Kidney epithelial cell (primary cell): ENCODE measurements at places on chromosomes 3 and 15. TPM values are rescaled to one million over a fixed set of nuclear protein-coding genes. Genes with fewer than 3 reads are reported as not detected.

The NOX5 gene
- 0.17 and 0.75 TPM in 2 replicates for total RNA-seq

The SLC24A5 gene
- not detected in 2 replicates for total RNA-seq

The CLRN1 gene
- not detected in 2 replicates for total RNA-seq

The NLGN1 gene
- 0.21 and 4.5 TPM in 2 replicates for total RNA-seq

The HIGD2B gene
- total RNA-seq = not detected in 2 replicates

The KLF13 gene
- 66.2 and 67.7 TPM in 2 replicates for total RNA-seq

The ARGFX gene
- not detected in 2 replicates for total RNA-seq

The CCR3 gene
- not detected in 2 replicates for total RNA-seq

The SGO1 gene
- total RNA-seq = 4.8 and 6.9 TPM in 2 replicates

The ADPRH gene
- total RNA-seq = 7.3 and 10.1 TPM in 2 replicates

The TIPIN gene
- 9.8 and 9.9 TPM in 2 replicates for total RNA-seq

The SIDT1 gene
- 0.04 and 0.14 TPM in 2 replicates for total RNA-seq

The DUT gene
- 75.4 and 79.3 TPM in 2 replicates for total RNA-seq

The BTLA gene
- not detected in 2 replicates for total RNA-seq

The ALG1L2 gene
- total RNA-seq = not detected in 2 replicates

The PLA1A gene
- total RNA-seq = 0.75 and 1.4 TPM in 2 replicates

The RASGRF1 gene
- total RNA-seq = 0.48 and 1.4 TPM in 2 replicates

The CKMT1B gene
- total RNA-seq = 3.7 and 5.1 TPM in 2 replicates

The AGBL1 gene
- not detected in 2 replicates for total RNA-seq

The TCTA gene
- 16.0 and 17.4 TPM in 2 replicates for total RNA-seq

The EBLN2 gene
- 1.1 and 3.1 TPM in 2 replicates for total RNA-seq

The CGNL1 gene
- 2.1 and 2.8 TPM in 2 replicates for total RNA-seq

The BDH1 gene
- 14.1 and 17.0 TPM in 2 replicates for total RNA-seq

The ACAN gene
- 0.08 and 0.27 TPM in 2 replicates for total RNA-seq

The CHRNA7 gene
- 2.7 and 4.8 TPM in 2 replicates for total RNA-seq

The RBMS3 gene
- total RNA-seq = 18.4 and 23.7 TPM in 2 replicates

The DUOX2 gene
- 0.08 and 0.14 TPM in 2 replicates for total RNA-seq

The EIF5A2 gene
- total RNA-seq = 4.1 and 6.2 TPM in 2 replicates

The PCSK6 gene
- 5.4 and 8.4 TPM in 2 replicates for total RNA-seq
